ENCODE measurements at places on chromosomes 1 and 21.

DNA sequence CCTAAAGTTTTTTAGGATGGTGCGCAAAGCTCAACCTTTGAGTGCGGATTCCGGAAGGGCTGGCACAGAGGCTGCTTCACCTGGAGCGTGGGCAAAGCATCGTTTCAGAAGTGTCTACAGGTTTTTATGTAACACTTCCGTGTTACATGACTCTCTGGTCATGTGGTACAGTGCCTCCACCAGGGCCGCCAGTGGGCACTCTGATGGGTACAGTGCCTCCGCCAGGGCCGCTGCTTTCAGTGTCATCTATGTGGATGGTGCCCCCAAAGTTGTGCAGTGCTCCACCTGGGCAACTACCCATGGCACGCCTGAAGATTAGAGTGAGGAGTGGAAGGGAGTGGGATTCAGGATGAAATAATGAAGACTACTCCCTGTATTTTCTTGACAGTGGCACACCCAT, 101.4 kb upstream of the C1orf174 start:
- DNase-seq, result no peak

DNA sequence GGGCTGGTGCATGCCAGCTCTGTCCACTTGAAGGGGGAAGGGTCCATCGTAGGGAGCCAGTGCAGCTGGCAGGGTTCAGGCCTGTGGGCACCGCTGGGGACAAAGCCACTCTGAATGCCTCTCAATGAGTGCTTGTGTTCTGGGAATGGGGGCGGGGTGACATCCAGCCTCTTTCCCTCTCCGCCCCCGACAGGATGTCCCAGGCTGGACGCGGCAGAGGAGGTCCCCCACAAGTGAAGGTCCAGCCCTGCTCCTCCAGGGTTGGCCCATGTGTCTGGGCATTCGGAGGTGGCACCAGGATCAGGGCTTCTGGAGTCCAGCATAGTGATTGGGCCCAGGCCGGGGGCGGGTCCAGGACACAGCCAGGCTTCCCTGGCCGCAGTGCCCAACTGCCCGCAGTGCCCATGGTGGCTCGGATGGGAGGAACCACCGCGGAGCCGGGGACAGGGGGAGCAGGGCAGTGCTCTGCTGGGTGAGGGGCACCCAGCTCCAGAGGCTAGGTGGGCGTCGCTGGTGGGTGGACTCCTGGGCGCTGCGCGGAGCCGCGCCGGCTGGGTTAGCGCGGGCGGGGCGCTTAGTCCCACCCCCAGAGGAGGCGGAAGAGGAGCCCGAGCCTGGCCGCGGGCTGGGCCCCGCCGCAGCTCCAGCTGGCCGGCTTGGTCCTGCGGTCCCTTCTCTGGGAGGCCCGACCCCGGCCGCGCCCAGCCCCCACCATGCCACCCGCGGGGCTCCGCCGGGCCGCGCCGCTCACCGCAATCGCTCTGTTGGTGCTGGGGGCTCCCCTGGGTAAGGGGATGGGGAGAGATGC, at the start of gene SHISA4:
Gene SHISA4, plus strand, starts transcription at position 617 of the 808 bp plus-strand sequence. Its CDS starts 97 bp downstream, at position 714.
- DNase-seq, result no peak

GRCh38 chr1:222048094-222048595, 306.3 kb upstream of the DUSP10 start:
- no peak for DNase-seq

DNA sequence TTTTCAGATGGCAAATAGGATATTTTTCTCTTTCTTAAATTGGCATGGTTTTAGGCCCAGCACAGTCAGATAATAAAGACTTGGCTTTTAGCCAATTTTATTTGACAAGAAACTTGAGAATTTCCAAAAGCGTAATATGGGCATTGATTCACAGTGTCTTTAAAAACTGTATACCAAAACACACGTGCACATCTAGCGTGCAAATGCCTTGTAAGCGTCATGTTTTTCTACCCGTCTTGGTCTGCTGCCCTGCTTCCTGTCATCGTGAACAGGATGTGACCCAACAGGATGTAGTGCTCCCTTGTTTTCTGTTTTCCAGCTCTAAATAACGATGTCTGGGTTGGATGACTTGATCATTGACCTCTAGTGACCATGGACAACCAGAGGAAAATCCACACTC, 24.7 kb upstream of the SLC44A3 start:
- DNase-seq, result no peak

- DNase-seq, result no peak
These were observed 75.2 kb downstream of the GFI1 start for GRCh38 chr1:92411511-92411910.

Measured in GM19239 (cell line).